IMR-90 (cell line): ENCODE measurements at places on chromosomes 1 and 21. TPM values are rescaled to one million over a fixed set of nuclear protein-coding genes. Genes with fewer than 3 reads are reported as not detected.
A peak's percentile ranks its signal among the peaks of the same experiment; 100 is the strongest.

The SSR2 gene
- 952 and 1,264 TPM in 2 replicates for polyA plus RNA-seq

The RAB29 gene
- 4.4 and 5.7 TPM in 2 replicates for polyA plus RNA-seq

The PGBD5 gene
- 0.36 and 0.37 TPM in 2 replicates for polyA plus RNA-seq

DNA sequence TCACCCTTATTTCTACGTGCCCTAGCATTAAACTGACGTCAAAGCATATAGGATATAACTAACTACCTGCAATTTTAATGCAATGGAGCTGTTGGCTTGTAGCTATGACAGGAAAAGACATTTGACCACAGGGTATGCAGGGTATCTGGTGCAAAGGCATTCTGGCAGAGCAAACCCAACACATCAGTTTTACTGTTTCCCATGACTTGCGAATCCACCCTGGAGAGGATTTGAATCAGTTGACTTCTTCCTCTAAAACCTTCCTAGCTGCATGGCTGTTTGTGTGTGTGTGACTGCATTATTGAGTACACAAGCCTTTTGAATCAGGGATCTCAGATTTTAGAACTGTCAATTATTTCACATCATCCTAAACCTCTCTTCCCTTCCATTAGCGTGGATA, 41.7 kb upstream of the SYT14 start:
- DNase-seq = peak; percentile 33

DNA sequence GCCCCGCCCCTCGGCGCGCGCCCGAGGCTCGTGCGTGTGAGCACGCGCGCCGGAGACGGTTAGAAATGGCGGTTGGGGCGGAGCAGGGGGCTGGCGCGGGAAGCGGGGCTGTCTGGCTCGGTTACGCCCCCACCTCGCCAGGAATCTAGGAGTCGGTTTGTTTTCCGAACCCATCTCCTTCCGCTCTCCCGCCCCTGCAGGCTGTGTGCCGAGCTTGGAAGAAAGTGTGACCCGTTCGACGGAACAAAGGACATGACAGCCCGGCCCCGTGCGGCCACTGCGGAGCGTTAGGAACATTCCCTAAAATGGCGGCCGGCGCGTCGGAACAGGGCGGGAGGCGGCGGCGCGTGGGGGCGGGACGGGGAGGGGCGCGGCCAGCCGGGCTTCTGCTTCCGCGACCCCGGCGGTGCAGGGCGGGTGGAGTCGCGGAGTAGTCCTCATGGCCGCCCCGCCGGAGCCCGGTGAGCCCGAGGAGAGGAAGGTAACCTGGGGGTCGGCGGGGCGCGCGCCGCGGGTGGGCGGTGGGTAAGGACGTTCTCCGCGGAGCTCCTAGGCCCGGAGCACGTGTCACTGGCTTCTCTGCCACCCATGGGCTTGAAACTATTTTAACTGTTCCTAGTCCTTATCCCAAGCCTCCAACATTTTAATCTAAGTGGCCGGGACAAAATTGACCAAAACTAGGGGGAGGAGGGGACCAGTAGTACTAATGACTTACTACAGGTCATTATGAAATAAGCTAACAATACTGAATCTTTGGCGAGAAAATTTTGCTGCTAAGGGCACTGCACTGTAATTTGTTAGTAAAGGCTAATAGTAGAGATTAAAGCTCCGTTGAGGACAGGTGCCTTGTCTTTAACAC, at the start of gene COX20:
COX20 (plus strand) TSS at position 383 of the 859 bp plus-strand sequence; CDS start at position 440, 57 bp downstream.
- DNase-seq = peak; percentile 88

GRCh38 chr1:110233861-110234260, 23.7 kb downstream of the KCNC4 start:
- DNase-seq = no peak

DNA sequence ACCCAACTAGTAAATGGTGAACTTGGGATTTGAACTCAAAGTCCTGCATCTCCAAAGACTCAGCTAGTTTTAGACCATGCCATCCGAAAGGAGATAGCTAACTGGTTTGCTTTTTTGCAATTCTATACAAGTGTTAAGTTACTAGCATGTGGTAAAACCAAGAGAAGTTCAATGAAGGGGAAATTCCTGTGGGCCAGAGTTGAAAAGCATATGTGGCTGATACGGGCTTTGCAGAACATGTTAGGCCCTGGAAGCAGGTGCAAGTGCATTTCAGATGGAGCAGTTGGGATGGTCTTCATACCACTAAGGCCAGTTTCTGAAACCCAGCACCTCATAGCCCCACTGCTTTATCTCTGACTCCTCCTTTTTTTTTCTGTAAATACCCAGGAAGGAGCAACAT, 620.9 kb downstream of the PLPP3 start:
- DNase-seq = no peak

- peak; percentile 12 for DNase-seq
Measured at GRCh38 chr1:91120936-91121335, 99.1 kb upstream of the ZNF644 start.

- no peak for DNase-seq
Measured at GRCh38 chr1:115888976-115889375, 48.0 kb upstream of the NHLH2 start.

DNA sequence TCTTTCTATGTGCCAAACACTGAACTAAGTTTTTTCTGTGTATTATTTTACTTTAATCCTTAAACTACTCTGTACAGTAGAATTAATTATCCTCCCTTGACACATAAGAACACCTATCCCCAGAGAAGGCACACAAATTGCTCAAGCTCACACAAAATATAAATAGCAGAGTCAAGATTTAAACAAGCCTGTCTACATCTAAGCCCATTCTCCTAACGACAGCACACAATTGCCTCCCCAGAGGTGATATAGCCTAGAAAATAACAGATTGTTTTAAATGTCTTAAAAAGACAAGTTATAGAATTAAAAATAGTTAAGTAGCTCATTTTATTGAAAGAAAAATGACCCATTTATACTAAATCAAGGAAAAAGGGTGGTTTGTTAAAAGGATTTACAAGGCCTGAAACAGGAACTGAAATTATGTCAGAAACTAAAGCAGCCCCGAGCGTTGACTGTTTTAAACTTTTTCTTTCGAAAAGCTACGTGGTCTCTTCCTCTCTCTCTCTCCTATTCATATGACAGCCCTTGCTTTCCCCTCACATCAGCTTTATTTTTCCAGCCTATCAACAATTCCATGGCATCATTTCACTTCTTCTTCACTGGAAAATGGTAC, 30.5 kb downstream of the TNFSF18 start:
- no peak for DNase-seq
